Mammary microvascular endothelial cell (primary cell): ENCODE measurements at places on chromosomes 3 and 15. TPM values are rescaled to one million over a fixed set of nuclear protein-coding genes. Genes with fewer than 3 reads are reported as not detected.

SNRK gene
- total RNA-seq, result 134 TPM in 2 replicates

PPP1R14D gene
- not detected in 2 replicates for total RNA-seq

OR5K2 gene
- not detected in 2 replicates for total RNA-seq

HRG gene
- total RNA-seq, result not detected in 2 replicates

GOLGA6A gene
- total RNA-seq, result not detected in 2 replicates

C3orf22 gene
- total RNA-seq, result not detected in 2 replicates

ELL3 gene
- total RNA-seq, result 1.8 and 3.1 TPM in 2 replicates

ZNF660 gene
- 0.33 and 0.49 TPM in 2 replicates for total RNA-seq

GHSR gene
- total RNA-seq, result not detected in 2 replicates

CIDEC gene
- not detected in 2 replicates for total RNA-seq

SLC9C1 gene
- total RNA-seq, result not detected in 2 replicates

UPK1B gene
- total RNA-seq, result not detected in 2 replicates

LSAMP gene
- total RNA-seq, result not detected in 2 replicates

CFAP100 gene
- not detected in 2 replicates for total RNA-seq

TRIM59 gene
- 27.2 and 28.0 TPM in 2 replicates for total RNA-seq

NEO1 gene
- 0.40 and 0.49 TPM in 2 replicates for total RNA-seq

IL17RD gene
- 0.20 and 1.8 TPM in 2 replicates for total RNA-seq

SENP8 gene
- 1.2 and 1.3 TPM in 2 replicates for total RNA-seq

RASGRP1 gene
- under 0.01 and 0.05 TPM in 2 replicates for total RNA-seq

THAP10 gene
- 4.5 and 5.8 TPM in 2 replicates for total RNA-seq

AMT gene
- 0.15 and 0.53 TPM in 2 replicates for total RNA-seq

HHATL gene
- total RNA-seq, result not detected in 2 replicates
